ENCODE measurements at places on chromosomes 11 and 22. TPM values are rescaled to one million over a fixed set of nuclear protein-coding genes. Genes with fewer than 3 reads are reported as not detected.

DNA sequence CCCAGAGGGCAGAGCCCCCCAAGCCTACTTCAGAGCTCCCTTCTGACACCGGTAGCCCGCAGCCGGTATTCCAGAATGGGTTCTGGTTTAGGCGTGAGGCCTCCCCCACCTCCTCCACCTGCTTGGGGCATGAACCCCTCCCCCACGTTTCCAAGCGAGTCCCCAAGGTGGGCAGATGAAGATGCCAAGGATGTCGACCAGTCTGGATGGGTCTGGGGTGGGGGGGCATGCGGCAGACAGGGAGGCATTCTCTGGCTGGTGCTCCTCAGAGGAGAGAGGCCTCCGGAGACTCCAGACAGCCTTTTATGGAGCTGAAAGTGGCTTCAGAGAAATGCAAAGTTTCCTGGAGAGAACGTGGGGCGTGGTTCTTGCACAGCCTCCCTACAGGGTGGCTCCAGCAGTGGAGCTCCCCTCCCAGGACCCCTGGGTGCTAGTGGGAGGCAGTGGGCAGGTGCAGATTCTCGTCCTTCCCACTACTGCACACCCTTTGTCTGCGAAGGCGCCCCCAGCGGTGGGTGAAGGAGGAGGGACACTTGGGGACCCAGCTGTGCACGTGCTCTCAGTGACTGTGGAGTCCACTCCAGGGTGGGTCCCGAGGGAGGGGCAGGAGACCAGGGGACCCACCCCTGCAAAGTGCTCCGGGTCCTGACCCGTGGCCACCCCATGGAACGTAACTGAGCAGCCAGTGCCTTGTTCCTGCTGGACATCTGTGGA, 4.2 kb downstream of the CCND1 start:
- DNase-seq, result no peak

Gene CST6
- total RNA-seq, result 0.82 TPM

GRCh38 chr22:20218326-20218872, 49.7 kb downstream of the RTN4R start:
- no peak for DNase-seq

DNA sequence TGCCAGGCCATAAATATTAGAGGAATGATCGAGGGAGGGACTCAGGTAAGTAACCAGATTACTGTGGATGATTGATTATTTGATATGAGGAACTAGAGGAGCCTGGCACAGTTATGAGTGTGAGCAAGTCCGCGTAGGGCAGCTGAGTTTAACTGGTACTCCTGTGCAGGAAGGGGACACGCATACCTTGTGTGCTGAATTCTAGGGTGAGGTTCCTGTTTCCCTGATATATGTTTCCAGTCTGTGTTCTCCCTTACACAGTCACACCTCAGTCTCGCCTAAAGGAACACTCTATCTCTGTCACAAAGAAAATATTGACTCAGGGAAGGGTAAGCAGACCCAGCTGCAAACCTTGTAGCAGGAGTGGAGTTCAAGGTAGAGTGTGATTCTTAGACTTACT, 17.4 kb downstream of the SGSM3 start:
- DNase-seq, result no peak

DNA sequence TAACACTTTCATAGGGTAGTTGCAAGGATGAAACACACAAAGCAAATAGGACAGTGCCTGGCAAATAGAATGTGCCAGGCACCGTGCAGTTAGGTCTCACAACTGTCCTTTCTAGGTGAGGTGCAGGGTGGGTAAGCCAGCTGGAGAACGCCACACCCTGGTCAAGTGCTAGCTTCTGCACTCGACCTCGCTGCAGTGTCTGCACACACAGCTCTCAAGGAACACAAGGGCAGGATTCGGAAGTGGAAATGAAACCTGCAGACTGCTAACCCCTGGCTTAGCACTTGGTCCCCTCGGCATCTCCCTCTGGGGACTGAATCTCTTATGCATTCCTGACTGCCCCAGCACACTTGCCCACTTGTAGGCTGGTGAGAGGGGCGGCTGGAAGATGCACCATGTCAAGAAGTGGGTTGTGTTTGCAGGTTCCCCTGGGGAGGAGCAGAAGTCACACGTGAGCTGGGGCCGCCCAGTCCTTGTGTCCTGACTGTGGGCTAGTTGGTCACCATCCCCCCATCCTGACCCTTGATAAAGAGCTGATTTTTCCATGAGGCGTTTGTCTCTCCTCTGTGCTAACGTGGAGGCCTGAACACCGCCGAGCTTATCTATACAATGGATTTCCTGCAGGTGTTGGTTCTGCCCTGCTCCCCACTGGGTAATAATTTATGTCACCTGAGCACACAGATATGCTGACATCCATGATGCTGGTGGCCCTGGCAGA, 89.0 kb downstream of the MICAL2 start:
- no peak for DNase-seq

GRCh38 chr11:2580061-2580421, 119.8 kb downstream of the KCNQ1OT1 start:
- DNase-seq, result no peak

- DNase-seq, result no peak
Measured at GRCh38 chr22:19793661-19794310, 33.2 kb downstream of the TBX1 start.

GRCh38 chr11:35927682-35928081, 16.2 kb upstream of the LDLRAD3 start:
- DNase-seq, result no peak

GRCh38 chr11:80515097-80515496, 1074.3 kb upstream of the TENM4 start:
- DNase-seq, result no peak

GRCh38 chr11:106997227-106997626, 21.0 kb downstream of the GUCY1A2 start:
- no peak for DNase-seq

DNA sequence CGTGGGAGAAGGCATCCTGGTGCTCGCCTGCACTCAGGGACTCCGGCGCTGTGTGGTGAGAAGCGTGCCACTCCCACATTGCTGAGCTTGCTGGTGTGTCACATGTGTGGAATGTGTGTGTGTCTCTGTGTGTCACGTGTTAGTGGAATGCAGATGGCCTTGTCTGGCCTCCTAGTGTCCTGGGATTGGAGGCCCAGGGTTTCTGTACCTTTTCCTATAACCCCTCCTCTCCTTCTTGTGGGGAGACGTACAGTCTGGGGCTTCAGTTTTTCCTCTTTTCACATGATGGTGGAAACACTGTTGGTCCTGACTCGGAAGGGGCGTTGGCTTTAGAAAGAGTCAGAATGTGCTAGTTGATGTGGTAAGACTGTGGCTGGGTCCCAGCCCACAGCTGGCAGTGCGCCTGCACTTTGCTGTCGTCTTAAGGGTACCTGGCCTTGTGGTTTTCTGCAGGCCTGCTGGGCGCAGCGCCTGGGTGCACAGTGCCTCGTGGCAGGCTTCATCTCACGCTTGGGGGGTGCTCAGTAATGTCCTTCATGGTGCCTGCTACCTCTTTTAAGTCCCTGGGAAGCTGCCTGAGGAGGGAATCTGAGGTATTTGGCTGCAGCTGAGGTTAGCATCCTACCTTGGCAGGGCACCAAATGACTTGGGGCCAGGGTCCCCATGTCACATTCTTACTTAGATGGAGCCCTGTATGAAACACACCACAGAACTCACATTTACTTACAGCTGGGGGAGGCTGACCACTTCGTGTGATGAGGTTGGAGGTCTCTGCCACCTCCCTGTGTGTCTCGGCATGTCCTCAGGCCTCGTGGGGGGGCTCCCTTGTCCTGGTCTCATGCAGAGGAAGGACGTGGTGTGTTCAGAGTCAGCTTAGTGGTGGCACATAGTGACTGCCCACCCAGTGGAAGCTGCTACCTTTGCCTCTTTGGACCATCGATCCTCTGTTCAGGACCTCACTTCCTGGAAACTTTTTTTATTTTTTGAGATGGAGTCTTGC, 61.9 kb downstream of the MED15 start:
- DNase-seq, result no peak

GRCh38 chr11:75028724-75029123, 40.0 kb downstream of the NEU3 start:
- DNase-seq, result no peak

Gene SLC25A22
- total RNA-seq, result 16.1 TPM

GRCh38 chr11:111449696-111450479, 62.3 kb downstream of the BTG4 start:
- no peak for DNase-seq

DNA sequence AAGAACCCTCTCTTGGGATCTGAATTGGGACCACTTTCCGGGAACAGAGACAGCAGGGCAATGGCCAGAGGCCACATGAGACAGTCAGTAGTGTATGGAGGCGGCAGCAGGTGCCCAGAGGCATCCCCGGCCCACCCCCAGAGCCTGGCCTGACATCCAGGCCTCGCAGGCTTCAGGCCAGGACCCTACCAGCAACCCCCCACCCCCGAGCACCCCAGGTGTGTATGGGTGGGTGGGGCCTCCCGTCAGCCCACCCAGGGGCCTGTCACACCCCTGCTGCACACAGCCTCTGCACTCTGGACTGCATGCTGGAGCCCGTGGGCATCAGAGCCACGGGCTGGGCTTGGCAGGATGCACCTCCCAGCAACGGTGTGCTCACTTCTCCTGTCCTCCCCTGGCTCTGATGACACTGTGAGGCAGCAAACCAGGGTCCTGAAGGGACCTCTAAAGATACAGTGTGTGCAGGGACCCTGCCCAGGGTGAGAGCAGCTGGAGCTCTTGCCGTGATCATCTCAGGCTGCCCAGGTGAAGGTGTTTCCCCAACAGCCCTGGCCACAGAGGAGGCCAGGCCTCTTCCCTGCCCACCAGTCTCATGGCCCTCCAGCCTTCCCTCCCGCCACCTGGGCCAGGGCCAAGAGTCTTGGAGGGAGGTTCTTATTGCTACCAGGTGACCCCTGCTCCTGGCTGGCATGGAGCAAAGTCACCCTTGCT, 88.8 kb upstream of the SEPTIN5 start:
- DNase-seq, result no peak

- no peak for DNase-seq
Measured at GRCh38 chr11:92886243-92886905, 83.1 kb upstream of the MTNR1B start.

- DNase-seq, result no peak
Measured at GRCh38 chr11:37141707-37142106, 543.7 kb upstream of the RAG2 start.

- DNase-seq, result no peak
Measured at GRCh38 chr22:32341122-32341740, 16.4 kb upstream of the RFPL3 start.

DNA sequence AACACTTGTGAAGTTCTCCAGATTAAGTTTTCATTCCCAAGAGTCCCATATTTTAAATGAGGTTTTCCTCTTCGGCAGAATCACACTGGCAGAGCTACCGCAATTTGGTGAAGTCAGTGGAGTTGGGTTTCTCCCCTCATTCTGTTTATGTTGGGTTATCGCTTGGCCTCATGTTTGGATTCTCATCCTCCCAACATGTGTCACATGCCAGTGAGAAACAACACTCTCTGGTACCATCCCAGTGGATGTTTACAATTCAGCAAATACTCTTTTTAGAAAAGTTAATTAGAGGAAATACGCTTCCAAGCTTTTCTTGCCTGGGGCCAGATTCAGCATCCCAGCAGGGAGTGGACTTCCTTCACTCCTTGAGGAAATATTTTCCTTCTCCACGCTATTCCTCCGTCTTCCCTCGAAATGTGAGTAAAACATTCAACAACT, 2.1 kb downstream of the PAMR1 start:
- no peak for DNase-seq

GRCh38 chr11:94879006-94879405, 94.3 kb downstream of the CWC15 start:
- DNase-seq, result no peak

DNA sequence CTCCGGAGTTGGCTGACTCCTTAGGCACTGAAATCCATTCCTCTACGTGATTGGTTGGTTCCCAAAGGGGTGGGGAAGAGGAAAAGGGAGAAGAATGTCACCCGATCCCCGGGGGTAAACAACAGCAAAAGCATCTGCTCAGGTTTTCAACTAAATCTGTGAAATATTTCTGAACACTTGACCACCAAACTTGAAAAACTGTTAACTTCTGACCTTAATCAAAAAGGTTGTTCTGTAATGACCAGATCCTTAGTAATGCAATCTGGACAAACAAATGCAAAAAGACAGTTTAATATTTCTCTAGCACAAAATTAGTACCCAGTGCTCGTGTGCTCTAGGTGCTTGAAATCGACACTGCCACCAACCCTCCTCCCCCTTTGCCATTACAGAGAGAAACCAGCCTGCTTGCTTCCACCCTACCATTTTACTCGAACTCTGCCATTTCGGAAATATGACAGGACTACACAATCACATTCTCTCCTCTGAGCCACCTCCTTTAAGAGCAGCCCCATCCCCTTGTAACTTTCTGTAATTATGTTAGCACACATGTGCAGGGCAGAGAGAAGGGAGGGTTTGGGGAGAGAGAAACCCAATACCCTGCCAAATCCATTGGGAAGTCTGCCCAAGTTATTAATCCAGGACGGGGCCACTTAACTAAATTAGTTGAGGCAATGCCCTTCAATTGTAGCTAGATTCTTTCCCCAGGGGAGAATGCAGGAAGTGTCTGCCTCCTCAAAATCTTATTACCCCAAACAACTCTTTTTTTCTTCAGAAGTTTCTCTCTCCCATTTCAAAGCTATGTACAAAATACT, 113.8 kb downstream of the RBFOX2 start:
- DNase-seq, result peak; percentile 66

DNA sequence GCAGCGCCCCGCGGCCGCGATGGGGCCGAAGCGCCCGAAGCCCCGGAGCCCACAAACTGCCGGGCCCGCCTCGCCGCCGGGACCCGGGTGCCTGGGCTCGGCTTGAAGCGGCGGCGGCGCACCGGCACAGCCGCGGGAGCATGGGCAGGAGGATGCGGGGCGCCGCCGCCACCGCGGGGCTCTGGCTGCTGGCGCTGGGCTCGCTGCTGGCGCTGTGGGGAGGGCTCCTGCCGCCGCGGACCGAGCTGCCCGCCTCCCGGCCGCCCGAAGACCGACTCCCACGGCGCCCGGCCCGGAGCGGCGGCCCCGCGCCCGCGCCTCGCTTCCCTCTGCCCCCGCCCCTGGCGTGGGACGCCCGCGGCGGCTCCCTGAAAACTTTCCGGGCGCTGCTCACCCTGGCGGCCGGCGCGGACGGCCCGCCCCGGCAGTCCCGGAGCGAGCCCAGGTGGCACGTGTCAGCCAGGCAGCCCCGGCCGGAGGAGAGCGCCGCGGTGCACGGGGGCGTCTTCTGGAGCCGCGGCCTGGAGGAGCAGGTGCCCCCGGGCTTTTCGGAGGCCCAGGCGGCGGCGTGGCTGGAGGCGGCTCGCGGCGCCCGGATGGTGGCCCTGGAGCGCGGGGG, 346 bp downstream of the FJX1 start:
- no peak for DNase-seq

Gene PKP3
- 0.41 TPM for total RNA-seq

DNA sequence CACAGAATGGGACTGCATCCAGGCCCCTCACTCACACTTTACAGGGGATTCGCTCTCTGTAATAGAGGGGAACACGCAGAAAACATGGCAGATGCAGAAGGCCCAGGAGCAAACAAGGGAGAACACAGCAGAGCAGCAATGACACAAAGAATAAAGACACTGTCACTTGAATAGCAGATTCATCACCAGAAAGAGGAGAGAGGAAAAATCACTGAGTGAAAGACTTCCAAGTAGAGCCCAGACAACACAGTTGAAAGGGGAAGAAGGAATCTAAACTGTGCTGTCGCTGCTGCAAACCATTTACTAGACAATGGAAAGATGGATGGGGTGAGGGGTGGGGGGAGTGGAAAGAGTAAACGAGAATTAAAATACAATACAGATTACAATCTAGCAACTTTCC, 28.8 kb upstream of the RAPSN start:
- no peak for DNase-seq

GRCh38 chr11:10208131-10208575, 85.9 kb downstream of the SBF2 start:
- DNase-seq, result peak; percentile 37

Measured in glomerular endothelial cell (primary cell).